ENCODE measurements at places on chromosomes 3 and 15.

- DNase-seq, result no peak
Measured at GRCh38 chr15:101143321-101143720, 108.5 kb downstream of the CHSY1 start.

- DNase-seq, result no peak
Measured at GRCh38 chr3:44939581-44940036, 36.4 kb downstream of the ZDHHC3 start.

DNA sequence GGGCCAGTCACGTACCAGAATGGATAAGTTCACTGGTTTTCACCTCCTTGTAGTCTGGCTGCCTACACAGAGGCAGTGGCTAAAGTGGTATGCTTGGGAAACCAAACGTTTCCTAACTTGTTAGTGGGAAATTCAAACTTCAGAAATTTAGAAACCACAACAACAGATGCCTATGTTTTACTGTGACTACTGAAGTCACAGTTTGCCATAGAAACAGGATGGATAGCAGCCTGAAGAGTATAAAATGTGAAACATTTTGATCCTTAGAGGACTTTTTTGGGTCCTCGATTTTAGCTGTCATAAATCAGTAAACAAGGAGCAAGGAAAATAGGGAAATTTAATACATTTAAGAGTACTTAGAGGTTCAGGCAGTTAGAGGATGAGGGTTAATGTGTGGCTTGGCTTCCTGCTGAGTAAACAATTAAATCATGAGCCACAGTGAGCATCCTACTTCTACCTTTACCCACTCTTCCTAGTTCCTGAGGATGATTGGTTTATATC is 48.6 kb downstream of the CMSS1 start:
- no peak for DNase-seq

DNA sequence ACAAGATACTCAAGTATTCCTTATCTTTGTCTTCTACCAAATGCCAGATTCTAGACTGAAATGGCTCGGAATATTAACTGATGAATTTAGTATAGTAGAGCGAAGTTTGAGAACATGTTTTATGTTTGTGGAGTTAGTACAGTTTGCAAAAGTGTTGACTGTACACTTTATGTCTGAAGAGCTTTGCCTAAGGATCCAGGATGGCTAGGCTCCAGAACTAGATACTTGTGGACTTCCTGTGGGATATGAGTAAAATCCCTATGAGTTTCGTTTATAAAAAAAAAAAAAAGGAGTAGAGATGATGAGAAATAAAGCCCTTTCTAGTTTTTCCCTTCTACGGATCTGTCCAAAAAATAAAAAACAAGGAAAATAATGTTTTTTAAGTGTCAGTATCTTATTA is 96.7 kb downstream of the TP63 start:
- DNase-seq, result no peak

DNA sequence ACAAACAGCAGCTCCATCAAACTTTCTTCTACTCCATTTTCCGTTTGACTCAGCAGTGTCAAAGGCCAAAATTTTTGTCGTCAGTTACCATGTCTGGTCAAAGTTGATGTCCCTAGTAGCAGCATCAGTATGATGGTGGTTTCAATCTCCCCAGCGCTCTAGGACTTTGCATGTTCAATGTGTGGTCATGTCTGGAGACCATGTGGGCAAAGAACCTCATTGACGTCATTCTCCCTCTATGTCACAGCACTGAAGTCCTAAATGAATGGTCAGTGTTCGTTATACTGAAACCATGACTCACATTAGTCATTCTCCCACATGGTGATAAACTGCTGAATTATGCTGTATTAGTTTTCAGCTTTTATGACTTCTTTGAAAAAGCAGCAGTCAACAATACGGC is 23.2 kb downstream of the SHC4 start:
- DNase-seq, result no peak

- DNase-seq, result no peak
Measured at GRCh38 chr3:13235079-13235478, 161.8 kb upstream of the IQSEC1 start.
